Liver (tissue), 10 donors: ENCODE measurements at places on chromosomes 7 and 10. TPM values are rescaled to one million over a fixed set of nuclear protein-coding genes. Genes with fewer than 3 reads are reported as not detected.

DNA sequence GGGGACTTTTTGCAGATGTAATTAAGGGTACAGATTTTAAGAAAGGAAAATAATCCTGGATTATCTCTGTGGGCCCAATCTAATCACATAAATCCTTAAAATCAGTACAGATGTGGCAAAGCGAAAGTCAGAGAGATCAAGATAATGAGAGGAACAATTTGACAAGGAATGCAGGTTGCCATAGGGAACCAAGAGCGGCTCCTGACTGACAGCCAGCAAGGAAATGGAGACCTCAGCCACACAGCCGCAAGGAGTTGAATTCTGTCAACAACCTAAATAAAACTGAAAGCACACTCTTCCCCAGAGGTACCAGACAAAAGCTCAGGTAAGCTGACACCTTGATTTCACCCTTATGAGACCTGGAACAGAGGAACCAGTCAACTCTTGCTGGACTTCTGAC, 3.4 kb upstream of the PNPLA8 start:
- no peak for DNase-seq

- DNase-seq = no peak
Measured at GRCh38 chr7:35250941-35251340, 3.0 kb downstream of the TBX20 start.

- no peak for DNase-seq
Measured at GRCh38 chr7:2157473-2158279, 75.1 kb downstream of the MAD1L1 start.

GRCh38 chr10:67837541-67838314, at the start of gene DNAJC12:
DNAJC12 (minus strand) TSS chr10:67838188; CDS start chr10:67838011, 177 bp downstream.
- no peak for DNase-seq

DNA sequence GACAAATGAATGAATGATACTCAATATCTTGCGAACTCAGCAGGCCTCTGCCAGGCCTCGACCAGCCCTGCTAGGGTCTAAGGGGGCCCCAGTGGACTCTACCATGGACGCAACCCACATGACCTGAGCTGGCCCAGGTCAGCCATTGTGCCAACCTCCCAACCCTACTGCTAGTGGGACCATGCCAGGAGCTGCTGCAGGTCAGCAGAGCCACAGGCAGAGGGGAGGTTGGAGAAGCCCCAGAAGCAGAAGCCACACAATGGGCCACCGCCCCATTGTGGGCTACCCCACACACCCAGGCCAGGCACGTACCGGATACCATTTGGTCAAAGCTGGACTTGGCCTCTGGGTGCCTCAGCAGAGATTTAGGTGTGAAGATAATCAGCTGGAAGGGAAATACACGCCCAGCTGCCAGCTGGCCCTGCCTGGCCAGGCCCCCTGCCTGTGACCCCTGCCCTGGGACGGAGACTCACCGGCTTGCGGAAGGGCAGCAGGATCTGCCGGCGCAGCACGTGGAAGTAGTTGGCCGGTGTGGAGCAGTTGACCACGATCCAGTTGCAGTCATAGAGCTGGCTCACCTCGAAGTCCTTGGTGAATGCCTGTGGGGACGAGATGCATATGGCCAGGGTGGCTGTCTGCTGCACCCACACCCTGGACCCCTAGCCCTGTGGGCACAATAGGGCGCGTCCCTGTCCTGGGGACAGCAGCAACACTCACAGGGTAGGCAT, 24.5 kb downstream of the OGDHL start:
- no peak for DNase-seq

GRCh38 chr7:140219672-140220524, 43.1 kb upstream of the KDM7A start:
- DNase-seq = no peak

DNA sequence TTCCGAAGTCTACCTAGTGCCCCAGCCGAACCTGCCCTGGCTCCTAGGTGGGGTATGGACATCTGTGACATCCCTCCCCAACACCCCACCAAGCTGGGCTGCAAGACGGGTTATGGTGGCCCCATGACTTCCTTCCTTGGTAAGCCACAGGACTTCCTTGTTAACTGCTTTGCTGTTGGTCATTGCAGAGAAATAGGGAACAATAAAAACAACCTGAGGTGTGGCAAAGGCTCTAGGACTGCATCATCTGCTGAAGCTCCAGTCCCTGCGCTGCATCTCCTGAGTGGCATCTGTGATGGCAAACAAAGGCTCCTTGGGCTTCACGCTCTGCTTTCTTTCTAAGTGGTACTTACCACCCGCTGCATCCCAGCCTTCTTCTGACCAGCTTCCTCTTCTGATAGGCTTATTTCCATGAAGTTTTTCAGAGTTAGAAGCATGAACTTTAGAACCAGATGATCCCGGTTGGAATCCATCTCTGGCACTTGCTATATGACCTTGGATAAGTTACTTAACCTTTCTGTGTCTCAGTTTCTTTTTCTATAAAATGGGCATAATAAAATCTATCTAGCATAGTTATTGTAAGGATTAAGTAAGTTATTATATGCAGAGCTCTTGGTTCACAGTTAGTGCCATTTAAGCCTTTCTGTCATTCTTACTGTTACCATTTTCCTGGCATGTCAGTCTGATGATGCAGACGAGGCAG, 216.8 kb downstream of the RPS24 start:
- DNase-seq = no peak

Gene NCF1
- 2.0 TPM for total RNA-seq

Gene TEX36
- total RNA-seq = not detected

Gene FAM131B
- 0.08 TPM for total RNA-seq
